ENCODE measurements at places on chromosomes 1 and 21. TPM values are rescaled to one million over a fixed set of nuclear protein-coding genes. Genes with fewer than 3 reads are reported as not detected.

LRRC52 gene
- not detected for total RNA-seq

DNA sequence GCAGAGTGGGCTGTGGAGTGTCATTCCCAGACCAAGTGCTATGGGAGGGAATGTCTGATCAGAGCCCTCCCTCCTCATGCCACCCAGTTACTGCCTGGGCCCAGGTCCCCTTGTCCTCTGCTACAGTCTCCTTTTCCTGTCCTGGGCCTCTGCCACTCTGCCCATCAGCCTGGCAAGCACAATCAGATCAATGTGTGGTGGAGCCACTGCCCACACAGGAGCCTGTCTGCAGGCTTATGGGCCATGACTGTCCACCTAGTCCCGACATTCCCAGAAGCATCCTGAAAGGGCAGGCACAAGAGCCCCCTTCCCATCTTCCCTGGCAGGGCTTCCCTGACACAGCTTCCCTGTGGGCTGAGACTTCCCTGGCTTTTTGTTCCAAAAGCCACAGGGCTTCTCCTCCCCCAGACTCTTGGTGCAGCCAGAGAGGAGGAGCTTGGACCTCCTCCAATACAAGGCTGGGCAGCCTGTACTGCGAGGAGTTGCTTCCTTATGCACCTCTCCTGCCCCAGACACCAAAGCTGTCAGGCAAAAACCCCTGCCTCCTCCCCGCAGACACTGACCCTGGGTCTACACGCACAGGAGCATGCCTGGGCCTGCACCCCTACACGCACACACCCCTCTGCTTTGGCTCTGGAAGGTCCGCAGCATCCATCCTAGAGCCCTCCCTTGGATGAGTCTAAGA, 29.2 kb upstream of the CNTN2 start:
- no peak overlapping the region for H3K27ac ChIP-seq
- peaks cover 51% of the 10 kb centered on the region for H3K27me3 ChIP-seq
- no peak overlapping the region for H3K4me3 ChIP-seq
- no peaks in the 10 kb centered on the region for H3K36me3 ChIP-seq
- H3K4me1 ChIP-seq: no peaks in the 10 kb centered on the region

GRCh38 chr1:55378582-55378981, 163.4 kb upstream of the USP24 start:
- DNase-seq: no peak
- no peaks in the 10 kb centered on the region for H3K36me3 ChIP-seq
- H3K27ac ChIP-seq: no peak overlapping the region
- no peak overlapping the region for H3K4me3 ChIP-seq

- DNase-seq: no peak
- no peaks in the 10 kb centered on the region for H3K4me1 ChIP-seq
- H3K27ac ChIP-seq: no peak overlapping the region
- no peak overlapping the region for H3K4me3 ChIP-seq
- H3K27me3 ChIP-seq: no peaks in the 10 kb centered on the region
- no peaks in the 10 kb centered on the region for H3K36me3 ChIP-seq
These were observed 41.2 kb upstream of the CYYR1 start for GRCh38 chr21:26614251-26614650.

DNA sequence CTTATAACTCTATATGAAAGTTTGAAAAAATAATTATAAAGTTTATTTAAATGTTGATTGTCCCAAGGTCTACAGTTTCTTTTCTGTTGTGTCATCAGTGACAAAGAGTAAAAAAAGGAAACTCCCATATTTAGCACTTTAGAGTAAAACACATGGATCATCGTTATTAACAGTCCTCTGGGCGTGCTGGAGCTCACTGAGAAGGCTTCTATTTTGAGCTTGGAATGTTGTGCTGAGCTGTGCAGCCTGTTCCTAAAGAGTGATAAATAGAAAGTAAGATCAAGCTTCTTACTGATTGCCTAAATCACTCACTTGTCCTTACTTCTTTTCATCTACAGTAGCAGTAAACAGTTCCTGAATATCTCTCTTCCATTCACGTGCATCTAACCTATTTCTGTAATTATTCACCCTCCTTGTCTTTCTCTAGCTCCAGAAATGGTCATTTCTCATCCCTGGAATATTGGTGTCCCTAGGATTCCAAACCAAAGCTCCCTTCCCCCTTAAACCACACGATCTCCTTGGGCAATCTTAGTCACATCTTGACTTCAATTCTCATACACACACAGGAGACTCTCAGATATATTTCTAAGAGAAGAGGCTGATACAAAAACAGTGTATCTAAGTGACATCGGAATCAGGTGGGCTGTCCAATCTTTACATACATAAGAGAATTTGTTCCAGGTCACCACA, 11.9 kb downstream of the GBP5 start:
- no peak overlapping the region for H3K4me3 ChIP-seq
- no peaks in the 10 kb centered on the region for H3K4me1 ChIP-seq
- no peak for DNase-seq
- no peaks in the 10 kb centered on the region for H3K36me3 ChIP-seq
- H3K27me3 ChIP-seq: no peaks in the 10 kb centered on the region
- H3K27ac ChIP-seq: no peak overlapping the region

DNA sequence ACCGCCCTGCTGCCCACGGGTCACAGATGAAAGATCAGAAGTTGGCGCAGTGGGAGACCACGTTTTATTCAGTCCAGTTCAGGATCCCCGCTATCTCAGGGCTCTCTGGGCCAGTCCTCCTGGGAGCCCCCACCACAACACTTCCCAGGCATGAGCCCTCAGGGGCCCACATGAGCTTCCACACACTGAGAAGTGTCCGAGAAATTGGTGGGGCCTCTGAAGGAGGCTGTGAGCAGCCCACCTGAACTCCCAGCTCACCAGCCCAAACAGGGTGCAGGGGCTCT, 12.1 kb downstream of the TRIM46 start:
- H3K27ac ChIP-seq: no peak overlapping the region
- no peak for DNase-seq
- no peaks in the 10 kb centered on the region for H3K27me3 ChIP-seq
- no peaks in the 10 kb centered on the region for H3K4me1 ChIP-seq
- H3K4me3 ChIP-seq: no peak overlapping the region

FLVCR1 gene
- total RNA-seq: 18.8 TPM

DNA sequence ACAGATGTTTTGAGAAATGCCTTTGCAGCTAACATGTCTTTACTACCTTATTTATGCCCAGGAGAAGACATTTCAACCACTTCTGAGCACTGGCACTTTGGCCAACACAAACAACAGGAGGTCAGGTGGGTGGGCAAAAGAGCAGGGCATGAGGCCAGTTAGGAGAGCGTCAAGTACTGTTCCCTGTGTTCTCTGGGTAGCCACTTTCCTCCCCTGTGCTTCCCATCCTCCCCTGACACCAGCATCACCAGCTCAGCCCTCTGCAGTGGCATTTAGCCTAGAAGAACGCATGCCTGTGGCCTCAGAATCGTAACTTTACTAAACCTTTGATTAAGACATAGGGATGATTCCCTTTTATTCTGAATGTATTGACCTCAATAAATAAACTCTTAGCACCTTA, 18.3 kb downstream of the BTG2 start:
- H3K4me1 ChIP-seq: peaks cover 16% of the 10 kb centered on the region
- H3K4me3 ChIP-seq: no peak overlapping the region
- no peaks in the 10 kb centered on the region for H3K36me3 ChIP-seq
- peaks cover 8% of the 10 kb centered on the region for H3K27me3 ChIP-seq
- no peak overlapping the region for H3K27ac ChIP-seq

GRCh38 chr1:59814180-59814900, 409 bp upstream of the HOOK1 start:
- DNase-seq: no peak
- H3K27me3 ChIP-seq: peaks cover 11% of the 10 kb centered on the region
- no peaks in the 10 kb centered on the region for H3K36me3 ChIP-seq

DNA sequence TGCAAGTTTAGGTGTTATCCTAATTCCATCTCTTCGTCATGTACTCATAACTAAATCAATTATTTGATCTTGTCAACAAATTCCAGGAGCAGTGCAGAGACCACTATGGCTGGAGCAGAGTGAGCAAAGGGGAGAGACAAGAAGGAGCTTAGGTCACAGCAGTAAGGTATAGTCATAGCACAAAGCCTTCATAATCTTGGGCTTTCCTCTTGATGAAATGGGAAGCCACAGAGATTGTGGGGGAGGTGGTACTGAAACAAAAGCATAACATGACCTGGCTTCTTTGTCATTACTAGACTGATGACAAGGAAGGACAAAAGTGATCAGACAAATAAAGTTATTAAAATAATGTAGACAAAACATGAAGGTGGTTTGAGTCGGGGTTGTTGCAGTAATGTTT, 60.1 kb upstream of the PTGS2 start:
- no peaks in the 10 kb centered on the region for H3K4me1 ChIP-seq
- no peaks in the 10 kb centered on the region for H3K36me3 ChIP-seq
- no peak overlapping the region for H3K4me3 ChIP-seq

DNA sequence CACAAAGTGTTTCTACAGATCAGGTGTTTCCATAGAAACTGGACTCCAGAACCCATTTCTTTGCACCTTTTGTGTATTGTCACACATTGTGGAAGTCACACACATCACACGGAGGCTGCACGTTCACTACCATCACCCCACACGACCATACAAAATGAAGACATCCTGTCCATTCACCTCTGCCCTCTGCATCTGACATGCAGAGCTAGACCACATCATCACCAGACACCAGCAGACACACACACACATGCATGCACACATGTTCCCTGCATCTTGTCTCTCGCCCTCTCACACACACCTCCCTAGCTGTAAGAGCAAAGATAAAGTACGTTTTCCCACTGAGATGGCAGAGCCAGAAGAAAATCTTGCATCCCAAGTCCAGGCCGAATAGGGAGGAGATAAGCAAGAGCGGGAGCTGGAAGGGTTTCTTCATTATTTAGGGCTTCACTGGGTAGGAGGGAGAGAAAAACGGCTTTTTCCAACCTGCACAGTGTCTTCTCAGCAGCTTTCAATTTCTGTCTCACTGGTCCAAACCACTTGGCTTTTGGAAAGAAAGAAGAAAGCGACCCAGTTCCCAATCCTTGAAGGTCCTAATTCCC, 709 bp downstream of the PRELP start:
- no peaks in the 10 kb centered on the region for H3K27me3 ChIP-seq
- no peak for DNase-seq
- no peaks in the 10 kb centered on the region for H3K36me3 ChIP-seq

Data from SJSA1 (cell line).